Right renal cortex interstitium (tissue), 3 donors: ENCODE measurements at places on chromosomes 4 and X. TPM values are rescaled to one million over a fixed set of nuclear protein-coding genes. Genes with fewer than 3 reads are reported as not detected.

Gene CABS1
- 0.18 TPM for polyA plus RNA-seq

Gene TLR8
- polyA plus RNA-seq = 0.25 TPM

Gene RP2
- 14.7 TPM for polyA plus RNA-seq

Gene NXF2
- 0.62 TPM for polyA plus RNA-seq
